Jurkat, Clone E6-1 (cell line): ENCODE measurements at places on chromosomes 7 and 10.
A peak's percentile ranks its signal among the peaks of the same experiment; 100 is the strongest.

DNA sequence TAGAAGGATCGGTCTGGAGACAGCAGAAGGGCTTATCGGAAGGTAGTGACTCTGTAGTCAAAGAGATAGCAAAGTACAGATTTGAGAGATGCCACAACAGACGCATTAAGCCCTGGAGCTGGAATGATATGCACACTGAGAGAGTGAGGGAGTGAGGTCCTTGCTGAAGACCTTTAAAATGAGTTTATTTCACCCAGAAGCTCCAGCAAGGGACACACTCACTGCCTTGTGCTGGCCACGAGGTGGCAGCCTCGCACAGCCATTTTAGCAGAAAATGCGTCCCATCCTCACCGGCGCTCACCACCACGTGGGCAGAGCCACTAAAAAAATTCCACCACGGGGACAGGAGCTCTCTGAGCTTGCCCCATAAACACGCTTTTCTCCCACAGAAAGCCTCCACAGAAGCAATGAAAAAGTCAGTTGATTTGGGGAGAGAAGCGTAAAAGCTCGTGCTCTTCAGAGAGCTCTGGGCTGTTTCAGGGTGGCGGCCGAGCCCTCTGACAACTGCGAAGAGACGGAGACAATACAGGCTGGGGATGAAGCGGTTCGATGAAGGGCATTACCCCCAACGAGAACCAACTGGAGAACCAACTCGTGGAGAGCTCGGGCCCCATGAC is 163.0 kb upstream of the KLF14 start:
- DNase-seq: peak; percentile 64

DNA sequence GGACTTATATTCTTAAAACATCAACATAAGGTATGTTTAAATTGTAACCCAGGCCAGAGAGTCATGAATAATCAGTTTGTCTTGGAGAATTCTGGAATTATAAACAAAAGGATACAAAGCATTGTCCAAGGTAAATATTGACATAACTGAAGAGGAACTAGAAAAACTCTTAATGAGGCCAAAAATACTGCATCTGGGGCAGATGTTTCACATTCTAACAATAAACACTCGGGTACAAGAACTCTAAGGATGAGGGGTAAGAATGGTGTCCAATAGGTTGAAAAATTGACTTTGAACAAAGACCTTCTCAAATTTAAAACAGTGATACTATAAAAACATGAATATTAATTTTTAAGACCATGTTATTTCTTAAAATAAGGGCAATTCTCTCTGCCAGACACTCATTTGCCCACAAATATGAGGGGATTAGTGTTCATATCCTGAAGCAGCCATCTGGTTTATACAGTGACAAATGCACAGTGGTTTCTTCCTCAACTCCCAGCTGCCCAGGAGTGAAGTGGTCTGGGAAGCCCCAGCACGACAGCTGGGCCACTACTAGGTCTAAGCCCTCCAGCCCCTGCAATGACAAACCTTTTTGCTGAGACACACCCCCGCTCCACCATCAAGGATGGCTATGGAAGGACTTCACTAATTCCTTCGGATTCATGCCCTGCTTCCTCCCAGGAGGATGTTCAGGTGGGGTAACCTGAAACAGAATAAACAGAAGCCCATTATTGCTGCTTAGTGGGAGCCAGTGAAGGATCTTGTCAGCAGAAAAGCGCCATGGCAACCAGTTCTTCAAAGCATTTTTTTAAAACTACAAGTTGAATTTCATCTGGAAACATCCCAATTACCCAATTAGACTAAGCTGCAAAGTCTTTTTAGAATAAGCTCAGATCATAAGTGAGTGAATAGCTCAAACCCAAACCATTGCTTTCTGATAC is 107.5 kb upstream of the ARID5B start:
- DNase-seq: no peak

DNA sequence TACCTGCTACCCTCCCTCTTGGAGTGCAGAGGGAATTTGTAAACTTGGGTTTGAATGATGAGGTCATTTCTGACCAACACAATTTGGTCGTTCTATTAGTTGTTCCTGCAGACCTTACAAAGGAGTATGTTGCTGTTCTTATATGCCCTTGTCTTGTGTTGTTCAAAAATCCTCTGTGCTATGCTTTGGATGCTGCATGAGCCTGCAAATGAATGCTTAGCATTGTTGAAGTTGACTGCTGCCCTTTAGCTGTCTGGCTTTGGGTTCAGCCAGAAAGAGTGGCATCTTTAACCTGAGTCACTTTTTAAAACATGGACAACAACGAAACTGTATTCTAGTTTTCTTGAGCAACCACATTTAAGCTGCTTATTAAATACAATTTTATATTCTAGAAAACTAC is 80.3 kb downstream of the SND1 start:
- no peak for DNase-seq

DNA sequence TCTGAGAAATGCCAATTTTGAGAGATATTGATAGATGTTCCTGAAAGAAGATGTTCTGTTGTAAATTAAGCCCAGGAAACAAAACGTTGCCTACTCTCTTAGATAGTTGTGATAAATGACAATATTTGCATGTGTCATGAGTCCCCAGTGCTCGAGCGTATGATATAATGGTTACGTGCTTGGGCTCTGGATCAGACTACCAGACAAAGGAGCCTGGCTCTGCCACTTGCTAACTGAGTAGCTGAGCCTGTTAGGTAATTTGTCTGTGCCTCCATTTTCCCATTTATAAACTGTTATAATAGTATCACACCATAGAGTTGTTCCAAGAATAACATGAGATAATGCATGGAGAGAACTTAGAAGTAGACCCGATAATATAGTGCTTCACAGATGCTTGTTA is 1.8 kb downstream of the A1CF start:
- no peak for DNase-seq

DNA sequence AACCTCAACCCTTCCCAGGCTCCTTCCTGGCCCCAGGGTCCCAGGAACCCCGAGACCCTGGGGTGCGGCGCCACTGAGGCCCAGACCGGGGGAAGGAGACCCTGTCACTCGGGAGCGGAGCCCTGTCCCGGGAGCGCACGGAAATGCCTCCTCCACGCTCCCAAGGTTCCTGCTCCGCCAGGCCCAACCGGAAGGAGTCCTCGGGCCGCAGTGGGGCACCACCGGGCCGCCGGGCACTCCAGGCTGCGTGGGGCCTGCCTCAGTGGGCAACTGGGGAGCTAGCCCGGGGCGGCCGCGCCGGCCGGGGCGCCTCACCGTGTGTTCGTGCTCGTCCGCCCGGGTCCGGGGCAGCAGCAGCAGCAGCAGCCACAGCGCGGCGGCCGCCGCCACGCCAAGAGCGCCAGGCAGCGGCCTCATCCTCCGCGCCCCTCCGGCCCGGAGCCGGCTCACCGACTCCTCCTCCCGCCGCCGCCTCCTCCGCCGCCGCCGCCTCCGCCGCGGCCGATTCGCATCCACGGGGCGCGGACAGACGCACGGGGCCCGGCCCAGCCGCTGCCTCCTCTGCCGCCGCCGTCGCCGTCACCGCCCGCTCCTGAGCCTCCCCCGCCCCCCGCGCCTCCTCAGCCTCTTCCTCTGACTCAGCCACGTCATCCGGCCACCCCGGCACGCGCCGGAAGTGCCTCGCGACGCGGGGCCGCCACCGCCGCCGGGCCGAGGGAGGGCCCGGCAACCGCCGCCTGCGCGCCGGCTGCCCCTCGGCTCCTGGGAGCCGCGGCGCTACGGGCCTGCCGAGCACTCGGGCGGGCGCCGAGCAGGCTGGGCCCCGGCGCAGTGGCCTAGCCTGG is at the start of gene TM9SF3:
Gene TM9SF3 (minus strand): TSS at position 594 of the 845 bp plus-strand sequence. CDS start 177 bp downstream, at position 417.
- DNase-seq: peak; percentile 71

GRCh38 chr7:156932006-156932405 is 17.5 kb upstream of the NOM1 start:
- no peak for DNase-seq
